ENCODE measurements at places on chromosomes 4 and X. TPM values are rescaled to one million over a fixed set of nuclear protein-coding genes. Genes with fewer than 3 reads are reported as not detected.

Gene ENOX2
- total RNA-seq = 9.5 TPM

Gene NUDT10
- 1.3 TPM for total RNA-seq

Gene RAB39B
- 0.43 TPM for total RNA-seq

Gene TDO2
- total RNA-seq = 4.2 TPM

Gene ADH7
- not detected for total RNA-seq

Gene HTR2C
- under 0.01 TPM for total RNA-seq

Gene NR3C2
- total RNA-seq = under 0.01 TPM

Gene CT45A5
- total RNA-seq = not detected

Gene CYSLTR1
- total RNA-seq = under 0.01 TPM

Gene XKRX
- total RNA-seq = not detected

Gene ZCCHC12
- total RNA-seq = not detected

Gene CTAG1A
- total RNA-seq = not detected
